Stimulated activated CD8-positive, alpha-beta memory T cell treated with anti-CD3 and anti-CD28 coated beads, Interleukin-4, amount 100 ng/mL, for 1 hour (primary cell): ENCODE measurements at places on chromosomes 1 and 21.

DNA sequence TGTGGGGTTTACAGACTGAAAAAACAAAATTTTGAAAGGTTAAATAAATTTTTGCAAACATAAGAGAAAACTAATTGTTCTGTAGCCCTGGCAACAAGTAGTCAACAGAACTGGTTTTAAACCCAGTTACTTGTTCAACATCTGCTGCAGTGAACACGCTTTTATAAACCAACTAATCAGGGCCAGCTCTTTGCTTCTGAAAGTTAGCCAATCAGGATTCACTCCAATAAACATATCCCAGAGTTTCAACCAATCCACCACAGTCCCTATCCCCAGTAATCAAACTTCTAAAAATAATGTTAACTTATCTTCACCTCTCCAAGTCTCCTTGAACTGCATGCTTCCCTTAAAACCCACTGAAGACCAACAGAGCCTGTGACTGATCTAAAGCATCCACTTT, 306.6 kb downstream of the CTH start:
- DNase-seq: no peak

DNA sequence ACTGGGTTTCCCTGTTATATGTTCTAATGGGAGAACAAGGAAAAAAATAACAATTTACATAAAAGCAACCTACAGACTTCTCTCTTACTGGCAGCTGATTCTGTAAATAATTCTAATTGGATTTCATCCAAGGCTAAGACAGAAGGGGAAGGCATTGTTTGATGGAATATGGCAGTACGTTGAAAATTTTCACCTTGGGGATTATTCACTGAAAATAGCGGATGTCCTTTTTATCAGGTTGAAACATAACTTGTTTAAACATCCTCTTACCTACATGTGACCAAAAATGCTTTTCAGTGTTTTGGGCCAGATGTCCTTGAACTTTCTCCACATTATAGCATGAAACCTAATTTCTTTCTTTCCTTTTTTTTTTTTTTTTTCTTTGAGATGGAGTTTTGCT, 24.9 kb downstream of the TSNAX start:
- DNase-seq: no peak

- DNase-seq: no peak
Observed at GRCh38 chr1:44947063-44947773, 39.2 kb downstream of the EIF2B3 start.

DNA sequence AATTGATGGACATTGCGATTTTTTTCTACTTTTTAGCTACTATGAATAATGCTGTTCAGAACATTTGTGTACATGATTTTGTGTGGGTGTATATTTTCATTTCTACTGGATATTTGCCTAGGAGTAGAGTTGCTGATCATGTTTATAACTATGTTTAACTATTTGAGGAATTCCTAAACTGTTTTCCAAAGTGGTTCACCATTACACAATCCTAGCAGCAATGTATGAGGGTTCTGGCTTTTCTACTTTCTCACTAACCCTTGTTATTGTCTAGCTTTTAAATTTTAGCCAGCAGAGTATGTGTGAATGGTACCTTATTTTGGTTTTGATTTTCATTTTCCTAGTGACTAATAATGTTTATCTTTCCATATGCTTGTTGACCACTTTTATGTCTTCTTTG, 86.2 kb downstream of the ATG4C start:
- DNase-seq: no peak

DNA sequence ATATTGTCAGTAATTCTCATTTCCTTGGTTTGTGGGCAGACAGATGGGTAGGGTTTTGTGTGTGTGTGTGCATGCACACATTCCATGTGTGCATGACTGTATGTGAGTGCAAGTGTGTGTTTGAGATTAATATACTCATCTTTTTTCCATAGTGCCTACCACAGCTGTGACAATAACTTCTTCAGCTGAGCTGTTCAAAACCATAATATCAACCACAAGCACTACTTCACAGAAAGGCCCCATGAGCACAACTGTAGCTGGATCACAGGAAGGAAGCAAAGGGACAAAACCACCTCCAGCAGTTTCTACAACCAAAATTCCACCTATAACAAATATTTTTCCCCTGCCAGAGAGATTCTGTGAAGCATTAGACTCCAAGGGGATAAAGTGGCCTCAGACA, 149.3 kb downstream of the ADGRL2 start:
- DNase-seq: no peak

DNA sequence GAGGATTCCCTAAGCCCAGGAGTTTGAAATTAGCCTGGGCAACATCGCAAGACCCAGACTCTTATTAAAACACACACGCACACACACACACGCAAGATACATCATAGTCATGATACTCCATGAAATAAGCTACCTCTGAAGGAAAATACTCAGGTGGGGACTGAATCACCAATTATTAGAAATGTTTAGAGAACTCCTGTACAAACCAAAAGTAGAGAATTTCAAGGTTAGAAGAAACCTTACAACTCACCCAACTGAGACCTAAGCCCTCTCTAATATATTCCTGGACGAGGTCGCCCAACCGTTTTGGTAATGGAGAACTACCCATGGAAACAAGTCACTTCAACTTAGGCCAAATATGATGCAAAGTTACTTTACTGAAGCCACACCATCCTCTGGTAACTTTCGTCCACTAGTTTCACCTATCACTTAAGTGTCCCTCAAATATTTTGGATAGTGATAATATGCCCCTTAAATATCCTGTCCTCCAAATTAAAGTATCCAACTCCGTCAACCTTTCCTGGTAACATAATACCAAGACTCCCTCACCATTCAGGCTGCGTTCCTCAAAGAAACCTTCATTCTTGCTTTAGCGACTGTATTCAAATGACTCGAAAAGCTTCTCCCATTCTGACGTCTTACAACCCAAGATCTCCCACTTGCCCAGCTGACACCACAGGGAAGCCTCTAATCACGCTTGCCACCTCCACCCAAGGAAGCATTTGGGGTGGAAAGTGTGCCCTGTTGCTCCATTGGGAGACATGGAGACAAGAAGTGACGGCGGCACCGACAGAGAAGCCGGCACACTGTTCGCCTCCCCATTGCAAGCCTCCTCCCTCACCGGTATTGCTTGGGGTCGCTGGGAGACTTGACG, 856 bp downstream of the NRDC start:
- DNase-seq: no peak

DNA sequence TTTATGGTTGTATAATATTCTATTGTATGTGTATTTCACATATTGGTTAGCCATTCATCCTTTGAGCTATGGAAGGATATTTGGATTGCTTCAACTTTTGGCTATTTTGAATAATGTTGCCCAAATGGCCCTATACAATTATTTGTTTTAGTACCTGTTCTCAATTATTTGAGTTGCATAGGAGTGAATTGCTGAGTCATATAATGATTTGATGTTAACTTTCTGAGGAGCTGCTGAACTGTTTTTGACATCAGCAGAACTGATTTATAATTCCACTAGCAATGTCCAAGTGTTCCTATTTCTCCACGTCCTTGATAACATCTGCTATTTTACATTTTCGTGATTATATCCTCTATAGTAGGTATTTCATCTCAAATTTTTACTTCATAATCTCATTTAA, 839.9 kb downstream of the KCNT2 start:
- no peak for DNase-seq

- DNase-seq: no peak
Observed at GRCh38 chr1:54163573-54163972, 10.8 kb upstream of the CDCP2 start.

- DNase-seq: no peak
Observed at GRCh38 chr1:17031436-17031835, 19.7 kb upstream of the ATP13A2 start.

GRCh38 chr1:26483980-26484379, 11.7 kb downstream of the HMGN2 start:
- DNase-seq: no peak

DNA sequence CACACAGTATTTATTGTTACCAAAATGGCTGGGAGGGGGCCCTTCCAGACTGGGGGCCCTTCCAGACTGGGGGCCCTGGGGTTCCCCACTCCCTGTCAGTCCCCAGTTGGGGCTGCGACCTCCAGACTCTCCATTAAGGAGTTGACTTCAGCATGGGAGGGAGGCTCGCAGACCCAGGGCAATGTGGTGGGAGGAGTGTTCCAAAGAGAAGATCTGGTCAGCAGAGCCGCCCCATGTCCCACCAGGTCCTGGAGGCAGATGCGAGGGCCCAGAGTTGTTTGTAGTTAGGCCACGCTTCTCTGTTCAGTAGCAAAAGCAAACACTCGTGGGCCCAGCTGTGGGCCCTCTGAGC, 285.5 kb downstream of the LRRC40 start:
- no peak for DNase-seq

GRCh38 chr21:46145840-46146691, 9.3 kb downstream of the FTCD start:
- no peak for DNase-seq

GRCh38 chr1:94332952-94333351, 85.2 kb upstream of the ABCD3 start:
- no peak for DNase-seq

DNA sequence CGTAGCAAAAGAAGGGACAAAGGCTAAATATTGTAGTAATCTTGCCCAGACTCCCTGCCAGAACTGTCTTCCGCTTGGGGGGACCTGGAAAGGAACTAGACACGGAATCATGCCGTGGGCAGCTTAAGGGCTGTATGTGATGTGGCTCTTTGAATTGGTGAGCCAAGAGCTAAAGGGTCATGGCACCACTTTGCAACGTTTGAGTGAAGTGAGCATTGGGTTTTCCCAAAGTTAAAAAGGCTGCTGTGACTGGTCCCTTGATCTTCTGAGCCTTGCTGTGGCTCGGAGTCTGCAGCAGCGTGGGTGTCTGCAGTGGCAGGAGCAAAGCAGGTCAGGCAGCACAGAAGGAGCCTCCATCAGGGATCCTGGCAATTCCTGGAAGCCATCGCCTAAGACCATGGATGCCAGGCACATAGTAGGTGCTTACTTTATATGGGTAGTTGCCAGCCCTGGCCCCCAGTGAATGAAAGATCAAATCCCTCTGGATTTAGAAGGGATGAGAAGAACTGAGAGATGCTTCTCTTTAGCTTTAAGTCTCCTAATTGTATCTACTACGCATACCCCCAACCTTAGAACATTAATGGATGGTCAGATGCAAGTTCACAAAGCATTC, 1.8 kb downstream of the SMYD2 start:
- DNase-seq: no peak

- no peak for DNase-seq
Observed at GRCh38 chr1:53964109-53964508, 18.0 kb downstream of the LRRC42 start.

- no peak for DNase-seq
Observed at GRCh38 chr1:8077120-8077573, 51.0 kb upstream of the ERRFI1 start.

DNA sequence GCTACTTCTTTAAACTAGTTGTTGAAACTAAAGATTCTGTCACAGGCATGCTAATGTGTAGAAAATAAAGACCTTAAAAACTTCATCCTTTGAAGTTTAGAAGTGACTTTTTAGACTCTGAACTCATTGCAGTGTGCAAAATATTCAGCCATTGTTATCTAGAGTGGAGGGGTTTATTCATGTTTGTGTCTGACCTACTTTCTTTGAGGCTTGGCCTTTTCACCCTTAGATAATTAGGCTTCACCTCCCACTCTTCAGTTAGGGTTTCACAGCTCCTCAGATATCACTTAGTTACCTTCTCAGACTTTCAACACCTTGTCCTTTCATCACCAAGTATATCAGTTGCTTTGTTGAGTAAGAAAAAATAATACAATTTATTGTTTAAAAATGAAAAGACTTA, 75.9 kb downstream of the IVNS1ABP start:
- DNase-seq: no peak

DNA sequence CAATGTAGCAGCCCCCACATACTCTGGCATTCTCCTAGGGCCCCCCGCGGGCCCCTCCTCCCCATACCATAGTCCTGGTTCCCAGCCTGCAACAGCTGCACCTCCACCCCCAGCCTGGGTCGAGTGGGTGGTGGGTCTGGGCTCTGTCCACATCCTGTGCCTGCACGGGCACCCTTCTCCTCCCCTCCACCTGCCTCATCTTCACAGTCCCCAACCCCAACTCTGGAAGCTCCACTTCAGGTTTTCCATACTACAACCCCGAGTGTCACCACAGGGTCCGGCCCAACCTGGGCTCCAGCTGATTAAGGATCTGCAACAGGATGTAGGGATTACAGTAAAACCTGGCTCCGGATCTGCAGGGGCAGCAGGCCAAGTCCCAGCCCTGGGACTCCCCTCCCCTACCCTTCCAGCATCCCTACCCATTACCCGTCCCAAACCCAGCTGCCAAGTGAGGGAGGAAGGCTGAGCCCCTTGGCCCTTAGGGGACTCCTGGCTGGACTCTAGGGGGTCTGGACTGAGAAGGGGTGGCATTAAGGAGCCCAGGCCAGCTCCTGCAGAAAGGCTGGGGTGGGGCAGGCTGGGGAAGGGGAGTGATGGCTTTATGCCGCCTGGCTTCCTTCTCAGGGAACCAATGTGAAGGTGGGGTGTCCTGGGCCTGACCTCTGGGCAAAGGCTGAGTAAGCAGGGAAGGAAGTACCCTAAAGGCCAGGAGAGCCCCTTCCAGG, 116.8 kb downstream of the CASZ1 start:
- no peak for DNase-seq

GRCh38 chr1:59769736-59770095, 45.0 kb upstream of the HOOK1 start:
- no peak for DNase-seq

- no peak for DNase-seq
Observed at GRCh38 chr1:176950736-176951324, 213.7 kb downstream of the ASTN1 start.

- no peak for DNase-seq
Observed at GRCh38 chr1:22044690-22045420, 7.7 kb upstream of the CDC42 start.

- no peak for DNase-seq
Observed at GRCh38 chr1:223811634-223812101, 34.1 kb downstream of the TP53BP2 start.

DNA sequence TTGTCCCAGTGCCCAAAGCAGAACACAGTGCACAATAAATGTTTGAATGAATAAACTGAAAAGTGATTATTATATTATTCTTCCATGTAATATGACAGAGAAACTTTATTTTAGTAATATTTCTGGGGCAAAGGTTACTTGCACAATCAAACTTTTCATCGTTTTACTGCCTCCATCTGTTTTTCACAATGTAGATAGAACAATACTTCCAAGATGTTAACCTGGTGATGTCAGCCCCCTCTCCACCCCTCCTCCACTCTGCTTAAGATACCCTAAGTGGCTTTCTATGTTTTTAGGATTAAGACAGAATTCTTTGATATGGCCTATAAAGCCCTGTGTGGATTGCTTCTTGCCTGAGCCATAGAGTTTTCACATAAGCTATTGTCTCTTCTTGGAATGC, 13.8 kb upstream of the NTMT2 start:
- DNase-seq: no peak

GRCh38 chr1:54051933-54052430, 1.0 kb downstream of the TMEM59 start:
- no peak for DNase-seq
